Inflammatory macrophage (primary cell): ENCODE measurements at places on chromosomes 2 and 18.

GRCh38 chr2:121644715-121645114 is 4.5 kb downstream of the CLASP1 start:
- no peak for DNase-seq

DNA sequence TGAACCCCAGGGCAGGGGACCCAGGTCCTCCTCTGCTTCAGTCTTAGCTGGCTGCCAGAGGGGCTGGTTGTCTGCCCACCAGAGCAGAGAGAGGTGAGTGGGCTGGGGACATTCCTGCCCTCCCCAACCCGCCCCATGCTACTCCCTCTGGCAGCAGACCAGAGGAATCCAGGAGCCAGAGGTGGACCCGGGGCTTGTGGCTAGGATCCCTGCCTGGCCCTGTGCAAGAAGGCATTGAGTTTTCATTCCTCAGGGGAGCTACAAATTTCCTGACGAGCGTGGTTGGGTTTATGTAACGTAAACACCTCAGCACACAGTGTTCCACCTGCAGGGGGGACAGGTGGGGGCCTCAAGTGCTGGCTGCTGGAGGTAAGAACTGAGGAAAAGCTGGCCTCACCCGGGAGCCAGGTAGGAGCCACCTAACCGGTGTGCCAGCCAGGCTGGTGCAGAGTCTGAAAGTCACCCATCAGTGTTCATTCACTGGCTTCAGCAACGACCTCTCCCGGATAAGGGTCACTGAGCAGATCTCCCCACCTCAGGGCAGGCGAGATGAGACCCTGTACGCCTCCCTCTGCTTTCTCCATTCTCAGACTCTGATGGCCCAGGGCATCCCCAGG is 246.8 kb downstream of the DYSF start:
- DNase-seq, result no peak

DNA sequence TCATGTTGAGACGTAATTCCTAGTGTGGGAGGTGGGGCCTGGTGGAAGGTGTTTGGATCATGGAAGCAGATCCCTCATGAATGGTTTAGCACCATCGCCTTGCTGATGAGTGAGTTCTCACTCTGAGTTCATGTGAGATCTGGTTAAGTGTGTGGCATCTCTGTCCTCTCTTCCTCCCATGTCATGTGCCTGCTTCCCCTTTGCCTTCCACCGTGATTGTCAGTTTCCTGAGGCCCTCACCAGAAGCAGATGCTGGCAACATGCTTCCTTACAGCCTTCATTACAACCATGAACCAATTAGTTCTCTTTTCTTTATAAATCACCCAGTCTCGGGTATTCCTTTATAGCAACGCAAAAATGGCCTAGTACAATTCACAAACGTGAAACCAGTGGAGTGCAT is 14.6 kb upstream of the MCM6 start:
- DNase-seq, result peak; percentile 73

DNA sequence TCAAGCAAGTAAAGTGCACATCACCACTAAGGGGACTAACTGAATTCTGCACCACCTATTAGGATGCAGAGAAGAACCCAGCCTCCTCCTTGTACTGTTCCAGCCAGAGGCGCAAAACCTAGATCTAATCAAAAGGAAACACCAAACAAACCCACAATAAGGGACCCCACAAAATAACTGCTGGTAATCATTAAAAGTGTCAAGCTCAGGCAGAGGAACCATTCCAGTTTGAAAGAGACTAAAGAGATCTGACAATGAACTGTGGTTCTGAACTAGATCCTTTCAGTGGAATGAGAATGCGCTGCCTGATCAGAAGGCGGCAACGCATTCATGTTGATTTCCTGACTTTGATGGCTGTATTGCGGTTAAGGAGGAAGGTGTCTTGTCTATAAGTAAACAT is 16.8 kb downstream of the HDLBP start:
- no peak for DNase-seq

DNA sequence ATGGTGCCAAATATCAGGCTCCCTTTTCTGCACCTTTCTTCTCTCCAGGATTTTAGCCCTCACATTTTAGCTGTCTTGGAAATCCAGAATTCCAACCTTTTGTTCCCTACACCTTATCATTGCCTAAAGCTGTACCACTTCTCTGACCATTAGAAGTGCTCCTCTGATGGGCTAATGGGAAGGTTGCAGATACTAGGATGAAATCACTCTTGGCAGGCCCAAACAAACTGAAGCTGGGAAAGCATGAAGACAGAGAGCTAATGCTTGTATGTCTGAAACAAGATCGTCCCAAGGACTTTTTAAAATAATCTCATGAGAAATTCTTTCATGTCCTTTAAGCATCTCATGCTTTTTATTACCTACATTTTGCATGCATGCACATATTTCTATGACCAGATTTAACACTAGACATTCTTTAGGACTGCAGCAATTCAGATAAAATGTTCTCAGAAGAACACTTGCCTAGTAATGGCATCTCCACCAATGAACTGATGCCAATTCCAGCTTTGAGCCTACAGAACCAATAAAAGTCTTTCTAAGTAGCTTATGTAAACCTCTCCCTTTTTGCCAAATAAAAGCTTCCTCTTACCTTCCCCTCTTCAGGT is 98.4 kb upstream of the OSR1 start:
- no peak for DNase-seq

DNA sequence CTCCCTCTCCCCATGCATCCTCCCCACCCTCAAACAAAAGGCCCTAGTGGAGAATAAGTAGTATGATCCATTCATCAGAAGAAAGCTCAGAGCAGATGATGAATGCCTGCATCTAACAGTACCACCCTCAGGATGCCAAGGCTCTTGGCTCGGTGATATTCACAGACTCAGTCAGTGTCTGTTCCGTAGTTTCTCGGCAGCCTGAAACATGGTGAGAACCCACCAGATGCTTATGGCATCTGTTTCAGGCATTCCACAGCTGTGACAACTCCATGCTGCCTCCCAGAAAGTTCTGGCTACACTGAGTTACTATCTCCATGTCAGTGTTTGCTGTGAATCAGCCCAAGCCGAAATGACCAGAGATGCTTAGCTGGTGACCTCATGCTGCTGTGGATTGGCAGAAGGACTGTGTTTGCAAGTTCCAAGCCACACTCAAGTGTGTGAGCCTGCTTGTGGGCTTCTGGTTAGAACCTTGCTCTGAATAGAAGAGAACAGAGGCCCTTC is 83.9 kb downstream of the WDSUB1 start:
- DNase-seq, result no peak

GRCh38 chr2:219435701-219436100 is 1.1 kb downstream of the SPEG start:
- no peak for DNase-seq
